ENCODE measurements at places on chromosomes 1 and 21.
A peak's percentile ranks its signal among the peaks of the same experiment; 100 is the strongest.

- no peak for DNase-seq
Observed at GRCh38 chr1:167198518-167199133, 22.1 kb upstream of the POU2F1 start.

DNA sequence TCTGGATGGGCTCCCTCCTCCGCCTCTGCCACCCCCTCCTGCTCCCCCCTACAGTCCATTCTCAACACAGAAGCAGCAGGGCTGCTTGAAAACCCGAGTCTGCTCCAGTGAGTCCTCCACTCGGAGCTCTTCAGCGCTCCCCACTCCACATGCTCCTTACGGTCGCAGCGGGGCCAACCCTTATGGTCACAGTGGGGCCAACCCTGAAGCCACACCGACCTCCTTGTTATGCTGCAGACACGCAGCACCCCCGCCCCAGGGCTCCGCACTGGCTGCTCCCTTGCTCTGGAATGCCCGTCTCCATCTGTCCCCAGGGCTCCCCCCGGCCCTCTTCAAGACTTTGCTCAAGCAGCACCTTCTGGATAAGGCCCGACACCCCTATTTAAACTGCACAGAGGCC lies 22.6 kb downstream of the GPR157 start:
- DNase-seq, result no peak

GRCh38 chr1:87159378-87159915 lies 169.2 kb upstream of the LMO4 start:
- no peak for DNase-seq

GRCh38 chr21:15841856-15842564 lies 112.2 kb downstream of the USP25 start:
- no peak for DNase-seq

GRCh38 chr1:155077758-155078445 lies 735 bp upstream of the EFNA3 start:
- no peak for DNase-seq

DNA sequence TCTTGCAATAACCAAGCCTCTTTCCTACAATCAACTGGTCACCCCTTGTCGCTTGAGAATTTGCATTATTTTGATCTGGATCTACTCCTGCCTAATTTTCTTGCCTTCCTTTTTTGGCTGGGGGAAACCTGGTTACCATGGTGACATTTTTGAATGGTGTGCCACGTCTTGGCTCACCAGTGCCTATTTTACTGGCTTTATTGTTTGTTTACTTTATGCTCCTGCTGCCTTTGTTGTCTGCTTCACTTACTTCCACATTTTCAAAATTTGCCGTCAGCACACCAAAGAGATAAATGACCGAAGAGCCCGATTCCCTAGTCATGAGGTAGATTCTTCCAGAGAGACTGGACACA lies 743 bp downstream of the GPR52 start:
- DNase-seq, result no peak

DNA sequence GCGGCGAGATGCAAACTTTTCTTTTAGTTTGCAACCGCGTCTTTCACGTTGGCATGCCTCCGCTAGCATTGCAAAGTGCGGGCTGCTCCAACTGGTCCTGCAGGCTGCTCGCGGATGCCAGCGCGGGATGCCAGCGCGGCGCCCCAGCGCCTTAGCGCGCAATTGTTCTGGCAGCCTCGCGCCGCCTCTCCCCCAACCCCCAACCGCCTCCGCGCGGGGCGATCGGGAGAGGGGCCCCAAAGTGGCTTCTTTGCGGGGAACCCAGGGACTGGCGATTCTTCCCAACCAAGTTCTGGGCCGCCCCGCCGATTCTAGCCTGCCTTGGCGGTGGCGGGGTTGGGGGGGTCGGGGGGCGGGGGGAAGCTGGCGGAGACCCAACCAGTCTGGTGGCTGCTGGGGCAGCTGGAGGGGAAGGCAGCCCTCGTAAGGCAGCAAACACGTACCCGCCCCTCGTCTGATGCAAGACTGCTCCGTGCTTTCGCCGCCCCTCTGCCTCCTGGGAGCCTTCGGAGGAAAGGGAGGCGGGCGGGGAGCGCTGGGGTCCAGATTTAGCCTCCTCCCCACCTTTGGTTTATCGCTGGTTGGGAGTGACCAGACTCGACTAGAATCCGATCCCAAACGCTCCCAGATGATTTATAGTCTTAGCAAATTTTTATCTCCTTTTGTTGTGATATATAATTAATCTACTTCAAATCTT lies 756 bp downstream of the PHGDH start:
- DNase-seq, result peak; percentile 30

DNA sequence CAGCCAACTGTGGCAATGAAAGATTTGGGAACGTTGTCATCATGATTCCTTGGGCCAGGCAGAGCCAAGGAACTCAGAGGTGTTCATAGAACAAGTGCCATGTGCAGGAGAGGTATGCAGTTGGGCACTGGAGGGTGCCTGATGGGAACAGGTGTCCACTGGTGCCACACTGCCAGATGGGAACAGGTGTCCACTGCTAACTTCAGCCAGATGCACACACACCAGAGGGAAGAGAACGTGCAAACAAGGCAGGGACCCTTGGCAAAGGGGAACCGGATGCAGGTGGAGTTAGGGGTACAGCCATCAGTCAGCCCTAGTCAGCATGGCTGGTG lies 13.5 kb downstream of the OLFML2B start:
- no peak for DNase-seq

- DNase-seq, result no peak
Observed at GRCh38 chr21:34715985-34716596, 47.3 kb downstream of the CLIC6 start.

DNA sequence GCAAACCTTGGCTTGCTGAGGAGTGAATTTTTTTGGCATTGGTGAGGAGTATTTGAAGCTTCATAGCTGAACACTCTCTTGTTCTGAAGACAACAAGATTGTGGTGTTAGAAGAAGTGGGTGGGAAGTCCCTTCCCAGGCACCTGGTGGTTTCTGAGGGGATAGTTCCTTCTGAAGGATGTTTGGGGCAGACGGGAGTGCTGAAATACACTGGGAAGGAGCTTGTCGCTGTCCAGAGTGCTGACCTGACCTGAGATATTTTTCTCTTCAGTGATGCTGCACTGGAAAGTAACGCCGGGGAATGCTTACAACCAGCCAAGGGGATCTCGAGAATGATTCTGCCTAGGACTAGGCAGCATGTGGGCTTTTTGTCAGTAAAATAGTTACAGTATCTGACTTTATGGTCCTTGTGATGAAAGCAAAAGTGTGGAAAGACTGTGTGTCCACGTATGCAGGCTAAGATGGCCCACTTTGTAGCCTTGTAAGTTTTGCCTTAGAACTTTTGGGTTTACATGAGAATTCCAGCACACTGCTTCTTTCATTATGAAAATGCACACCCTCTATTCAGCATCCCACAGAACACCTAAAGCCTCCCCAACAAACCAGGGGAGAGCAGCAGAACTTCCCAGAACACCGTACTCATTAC lies 33.1 kb upstream of the NFASC start:
- DNase-seq, result no peak

Data from SIG-M5 (cell line).